NCI-H2171 treated with DMSO at 0.1 percent for 48 hours (cell line): ENCODE measurements at places on chromosomes 2 and 18.

DNA sequence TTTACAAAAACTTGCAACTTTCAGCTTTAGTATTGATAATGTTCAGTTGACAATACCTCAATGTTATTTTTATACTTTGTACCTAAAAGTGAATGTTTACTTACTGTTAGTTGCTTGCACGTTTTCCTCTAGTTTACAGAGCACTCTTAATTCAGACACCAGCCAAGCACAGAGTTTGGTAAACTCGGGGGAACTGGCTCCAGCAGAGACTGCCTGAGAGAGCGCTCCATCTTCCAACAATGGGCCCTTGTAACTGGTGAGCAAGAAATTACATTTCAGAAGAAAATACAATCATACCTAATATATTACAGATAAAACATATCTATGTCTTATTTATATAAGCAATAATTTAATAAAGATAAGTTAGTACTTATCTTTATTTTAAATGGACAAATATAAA, 3.7 kb downstream of the FAM98A start:
- no peak for DNase-seq

DNA sequence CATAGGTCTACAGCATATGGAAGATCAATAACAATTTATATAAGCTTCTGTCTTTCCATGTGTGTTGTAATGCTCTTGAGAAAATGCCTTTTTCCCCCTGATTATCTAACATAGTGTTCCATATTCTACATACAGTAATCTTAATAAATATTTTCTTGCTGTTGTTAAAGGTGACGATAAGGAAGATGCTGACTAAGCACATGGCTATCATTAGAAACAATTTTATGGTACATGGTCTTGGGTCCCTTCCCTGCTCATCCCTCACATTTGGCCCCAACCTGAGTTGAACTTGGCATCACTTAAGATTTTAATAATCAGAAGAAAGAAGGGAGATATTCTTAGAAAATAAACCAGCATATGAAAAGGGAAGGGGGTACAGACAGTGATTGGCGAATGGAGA, 382.1 kb upstream of the CDH20 start:
- no peak for DNase-seq

DNA sequence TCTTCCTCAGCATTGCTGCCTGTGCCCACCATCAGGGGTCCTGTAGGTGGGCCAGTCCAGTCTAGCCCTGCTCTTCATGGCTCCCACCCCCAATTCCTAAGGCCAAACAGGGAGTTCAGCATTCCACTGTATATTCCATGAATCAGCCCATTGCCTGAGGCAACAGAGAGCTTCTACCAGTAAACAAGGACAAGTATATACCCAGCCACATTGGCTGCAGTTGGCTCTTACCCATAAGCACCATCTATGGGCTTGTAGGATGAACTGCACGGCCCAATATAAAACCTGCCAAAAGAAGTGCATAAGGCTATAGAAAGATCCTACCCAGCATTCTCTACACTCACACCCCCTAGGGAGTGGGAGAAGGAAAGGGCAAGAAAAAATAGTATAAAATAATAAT, 95.1 kb upstream of the SALL3 start:
- DNase-seq = no peak

DNA sequence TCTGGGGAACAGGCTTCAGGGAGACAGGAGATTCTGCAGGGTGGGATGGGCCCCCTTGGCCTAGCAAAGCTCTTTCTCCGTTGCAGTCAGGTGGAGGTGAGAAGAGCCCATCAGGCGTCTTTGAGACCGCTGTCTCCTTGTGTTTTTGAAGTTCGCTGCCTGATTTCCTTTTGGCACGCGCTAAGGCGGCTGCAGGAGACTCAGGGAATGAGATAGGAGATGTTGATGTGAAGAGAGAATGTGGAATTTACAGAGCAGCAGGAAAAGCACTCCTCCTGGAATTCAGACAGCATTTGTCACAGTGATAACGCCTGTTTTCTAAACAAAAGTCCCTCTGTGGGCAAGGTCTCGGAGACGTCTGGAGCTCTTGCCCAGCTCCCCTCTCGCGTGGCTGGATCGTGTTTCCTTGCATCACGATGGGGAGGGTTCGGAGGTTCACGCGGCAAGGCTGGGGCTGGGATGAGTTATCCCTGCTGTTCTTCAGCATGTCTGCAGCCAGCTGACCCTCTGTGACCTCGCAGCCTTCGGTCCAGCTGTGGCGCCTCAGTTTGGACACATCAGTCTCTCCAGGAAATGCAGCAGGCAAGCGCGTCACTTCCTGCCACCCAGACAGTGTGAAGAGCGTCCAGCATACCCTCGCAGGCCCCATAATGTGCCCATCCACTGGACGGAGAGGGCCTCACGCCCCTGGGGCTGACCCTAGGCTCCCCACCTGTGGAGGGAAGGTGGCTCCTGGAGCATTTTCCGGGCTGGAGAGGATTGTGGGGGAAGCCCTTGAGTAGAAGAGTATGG, 30.2 kb downstream of the GLI2 start:
- no peak for DNase-seq

DNA sequence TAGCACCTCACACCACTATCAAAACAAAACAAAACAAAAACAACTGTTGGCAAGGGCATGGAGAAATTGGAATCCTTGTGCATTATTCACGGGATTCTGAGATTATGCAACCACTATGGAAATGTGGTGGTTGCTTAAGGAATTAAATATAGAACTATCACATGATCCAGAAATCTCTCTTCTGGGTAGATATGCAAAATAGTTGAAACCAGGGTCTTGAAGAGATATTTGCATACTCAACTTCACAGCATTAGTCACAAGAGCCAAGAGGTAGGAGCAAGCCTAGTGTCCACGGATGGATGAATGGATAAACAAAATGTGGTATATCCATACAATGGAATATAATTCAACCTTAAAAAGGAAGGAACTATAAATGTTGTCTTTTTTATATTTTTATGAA, 7.0 kb downstream of the TMEM131 start:
- no peak for DNase-seq

DNA sequence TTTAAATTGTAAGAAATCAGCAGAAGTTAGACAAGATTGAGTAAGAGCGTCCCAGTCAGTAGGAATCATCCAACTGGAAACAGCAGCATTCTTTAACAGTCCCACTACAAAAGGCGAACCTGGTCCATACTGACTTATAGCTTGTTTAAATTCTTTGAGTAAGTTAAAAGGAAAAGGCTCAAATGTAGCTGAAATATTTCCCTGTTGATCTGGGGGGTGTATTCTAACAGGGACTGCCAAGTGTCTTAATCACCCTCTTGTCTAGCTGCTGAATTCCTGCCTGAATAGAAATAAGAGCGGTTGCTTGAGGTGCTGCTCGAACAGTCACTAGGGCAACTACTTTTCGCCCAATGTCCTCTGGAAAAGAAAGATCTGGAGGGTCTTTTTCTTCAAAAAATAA, 56.4 kb upstream of the FMNL2 start:
- DNase-seq = no peak

- DNase-seq = peak; percentile 39
Measured at GRCh38 chr18:3171631-3172030, 48.1 kb downstream of the MYOM1 start.

DNA sequence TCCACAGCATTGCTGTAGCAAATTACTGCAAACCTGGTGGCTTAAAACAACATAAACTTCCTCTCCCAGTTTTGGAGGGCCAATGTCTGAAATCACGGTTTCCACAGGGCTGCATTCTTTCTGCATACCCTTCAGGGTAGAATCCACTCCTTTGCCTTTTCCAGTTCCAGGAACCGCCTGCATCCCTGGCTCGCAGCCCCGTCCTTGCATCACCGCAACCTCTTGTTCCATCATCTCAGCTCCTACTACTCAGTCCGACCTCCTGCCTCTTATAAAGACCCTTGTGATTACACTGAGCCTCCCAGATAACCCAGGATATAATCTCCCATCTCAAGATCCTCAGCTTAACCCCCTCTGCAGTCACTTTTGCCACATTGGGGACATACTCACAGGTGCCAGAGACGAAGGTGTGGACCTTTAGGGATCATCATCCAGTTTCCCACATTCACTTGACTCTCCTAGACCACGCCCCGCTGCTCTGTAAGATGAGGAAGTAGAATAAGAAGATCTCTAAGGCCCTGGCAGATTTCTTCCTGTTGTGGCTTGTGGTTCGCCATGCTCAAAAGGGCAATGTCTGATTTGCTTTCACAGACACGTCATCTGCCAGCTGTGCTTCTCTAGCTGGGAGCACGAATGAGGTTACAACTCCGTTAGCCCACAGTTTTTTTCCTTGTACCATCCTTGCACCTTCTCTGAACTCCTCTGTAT, 103.6 kb upstream of the AGAP1 start:
- no peak for DNase-seq

GRCh38 chr2:51208521-51208920, 176.6 kb upstream of the NRXN1 start:
- DNase-seq = peak; percentile 10

DNA sequence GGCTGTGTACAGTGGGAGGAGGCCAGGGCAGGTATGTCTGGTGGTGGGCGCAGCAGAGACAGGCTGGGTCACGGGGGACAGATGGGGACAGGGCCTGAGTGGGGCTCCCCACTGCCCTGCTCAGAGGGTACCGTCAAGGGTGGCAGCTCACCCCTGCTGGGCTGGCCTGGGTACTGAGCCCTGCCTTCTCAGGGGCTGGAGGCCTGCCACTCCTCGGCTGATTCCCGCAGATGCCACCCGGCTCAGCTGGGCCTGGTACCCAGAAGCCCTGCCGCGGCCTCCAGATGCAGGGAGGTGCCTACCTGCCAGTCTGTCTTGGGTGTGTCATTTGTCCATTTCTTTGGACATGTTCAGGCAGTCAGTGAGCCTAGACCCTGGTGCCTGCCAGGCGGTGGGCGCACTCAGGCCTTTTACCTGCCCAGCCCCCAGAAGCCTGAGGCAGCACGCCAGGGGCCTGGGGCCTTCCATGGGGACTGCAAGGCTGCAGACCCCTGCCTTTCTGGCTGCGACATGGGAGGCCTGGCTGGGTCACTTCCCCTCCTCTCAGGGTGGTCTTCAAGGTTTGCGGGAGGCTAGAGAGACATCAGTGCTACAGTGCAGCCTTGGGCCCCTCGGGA, 3.3 kb downstream of the SNORC start:
- DNase-seq = no peak

GRCh38 chr2:143877876-143878530, 641.9 kb downstream of the ZEB2 start:
- DNase-seq = peak; percentile 96

- DNase-seq = peak; percentile 18
Measured at GRCh38 chr2:98473995-98474780, 29.5 kb downstream of the INPP4A start.

DNA sequence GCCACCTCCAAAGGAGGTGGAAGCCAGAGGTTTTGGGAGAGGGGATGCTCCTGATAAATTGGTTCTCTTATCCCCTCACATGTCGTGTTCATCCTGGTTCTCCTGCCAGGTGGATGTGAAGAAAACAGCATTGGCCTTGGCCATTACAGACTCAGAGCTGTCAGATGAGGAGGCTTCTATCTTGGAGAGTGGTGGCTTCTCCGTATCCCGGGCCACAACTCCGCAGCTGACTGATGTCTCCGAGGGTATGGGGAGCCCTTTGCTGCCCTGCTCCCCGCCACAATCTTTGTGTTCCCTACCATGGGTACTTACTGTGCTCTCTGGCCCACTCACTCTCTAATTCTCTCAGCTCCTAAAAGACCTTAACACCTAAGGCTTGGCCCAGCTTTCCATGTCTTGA, 3.5 kb downstream of the RETREG2 start:
- DNase-seq = no peak

GRCh38 chr2:128315829-128316776, 2.6 kb downstream of the HS6ST1 start:
- no peak for DNase-seq

- DNase-seq = no peak
Measured at GRCh38 chr2:154264024-154264423, 392.3 kb downstream of the GALNT13 start.

GRCh38 chr2:218193701-218194100, 23.3 kb upstream of the ARPC2 start:
- DNase-seq = peak; percentile 33

DNA sequence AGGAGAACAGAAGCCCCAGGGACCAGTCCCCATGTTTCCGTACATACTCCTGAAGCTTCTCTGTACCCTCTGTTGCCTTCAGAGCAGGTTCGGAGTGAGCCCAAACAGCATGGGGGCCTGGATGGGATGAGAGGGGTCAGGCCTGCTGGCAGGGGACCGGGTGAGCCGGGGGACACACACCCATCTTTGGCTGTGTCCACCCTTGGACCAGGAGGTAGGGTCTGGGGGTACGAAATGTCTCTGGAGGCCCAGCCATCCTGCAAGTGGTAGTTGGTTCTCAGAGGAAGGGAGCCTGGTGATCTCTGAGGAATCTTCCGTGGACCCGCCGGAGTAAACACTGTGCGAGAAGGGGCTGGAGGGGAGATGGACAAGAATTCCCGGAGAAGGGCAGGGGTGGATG, 15.3 kb downstream of the FBLN7 start:
- DNase-seq = no peak

GRCh38 chr2:232949016-232949415, 64.0 kb downstream of the NGEF start:
- no peak for DNase-seq

GRCh38 chr2:69494126-69494525, 56.9 kb upstream of the NFU1 start:
- DNase-seq = no peak

- DNase-seq = no peak
Measured at GRCh38 chr2:141103216-141103615, 1027.6 kb downstream of the LRP1B start.

GRCh38 chr18:3449512-3450011, 410 bp upstream of the TGIF1 start:
- peak; percentile 73 for DNase-seq

DNA sequence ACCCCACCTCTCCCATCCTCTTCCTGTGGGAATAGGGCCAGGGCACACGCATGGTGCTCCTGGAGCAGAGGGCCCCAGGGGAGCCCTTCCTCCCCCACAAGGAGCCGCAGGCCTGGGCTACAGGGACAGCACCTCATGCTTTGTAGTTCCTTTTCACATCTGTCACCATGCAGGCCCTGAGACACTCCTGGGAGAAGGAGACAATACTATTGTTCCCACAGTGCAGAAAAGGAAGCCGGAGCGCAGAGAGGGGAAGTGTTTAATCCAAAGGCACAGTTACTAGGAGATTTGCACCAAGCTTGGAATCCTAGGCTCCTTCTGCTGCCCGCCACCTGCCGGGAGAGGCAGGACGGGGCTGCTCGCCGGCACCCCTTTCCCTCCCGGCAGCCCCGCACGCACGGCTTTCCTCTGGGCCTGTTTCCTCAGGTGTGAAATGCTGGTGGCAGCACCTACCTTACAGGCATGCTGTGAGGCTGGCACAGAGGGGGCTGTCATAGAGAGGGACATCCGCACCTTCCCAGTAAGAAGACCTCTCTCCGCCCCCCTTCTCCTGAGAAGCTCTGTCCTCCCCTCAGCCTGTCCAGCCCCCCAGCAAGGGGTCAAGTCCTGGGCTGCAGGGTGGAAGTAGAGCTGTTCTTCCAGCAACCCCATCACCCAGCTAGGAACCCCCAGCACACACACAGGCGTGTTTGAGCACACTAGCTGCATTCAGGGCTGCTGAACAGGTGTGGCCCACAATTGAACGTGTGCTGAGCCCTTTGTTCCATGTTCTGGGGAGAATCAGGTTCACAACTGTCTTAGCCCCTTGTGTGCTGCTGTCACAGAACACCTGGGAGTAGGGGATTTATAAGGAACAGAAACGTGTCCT, 62.6 kb downstream of the SMAD7 start:
- peak; percentile 63 for DNase-seq
